Hematopoietic multipotent progenitor cell treated with erythropoietin and hydrocortisone succinate and interleukin-3 and kit ligand, for 8 days (in vitro differentiated cells): ENCODE measurements at places on chromosomes 11 and 22.

- DNase-seq: no peak
These were observed 8.3 kb downstream of the SSH3 start for GRCh38 chr11:67311556-67312082.

DNA sequence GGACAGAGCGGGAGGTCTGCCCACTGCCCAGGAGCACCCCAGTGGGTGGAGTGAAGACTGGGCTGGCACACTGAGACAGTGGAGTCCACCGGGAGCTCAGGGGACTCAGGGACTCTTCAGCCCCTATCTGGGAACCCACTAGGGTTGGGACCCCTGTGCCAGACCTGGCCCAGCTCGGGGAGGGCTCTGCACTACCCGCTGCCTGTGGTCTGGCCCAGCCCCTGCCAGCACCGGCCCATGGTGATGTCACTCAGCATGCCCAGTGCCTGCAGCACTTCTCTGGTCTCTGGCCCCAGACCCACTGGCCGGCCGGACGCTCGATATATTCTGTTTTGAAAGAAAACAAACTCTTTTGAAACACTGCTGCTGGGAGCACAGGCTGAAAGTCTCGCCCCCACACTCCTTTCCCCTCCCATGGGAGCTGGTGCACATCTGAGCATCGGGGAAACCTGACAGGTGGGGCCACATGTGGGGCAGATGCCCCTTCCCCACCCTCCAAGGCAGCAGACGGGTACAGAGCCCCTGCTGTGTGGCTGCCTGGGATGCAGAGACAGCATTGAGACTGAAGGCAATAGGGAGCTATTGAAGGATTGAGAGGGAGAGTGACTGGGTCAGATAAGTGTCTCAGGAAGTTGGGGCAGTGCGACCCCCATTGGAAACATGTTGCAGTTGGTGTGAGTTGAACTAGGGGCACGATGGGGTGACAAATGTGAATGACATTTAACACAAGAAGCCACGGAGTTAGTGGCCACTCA, 62.9 kb downstream of the MYEOV start:
- DNase-seq: no peak

- DNase-seq: no peak
These were observed 14.4 kb downstream of the IL18BP start for GRCh38 chr11:72012897-72013721.

GRCh38 chr11:34240150-34240494, 117.7 kb downstream of the ABTB2 start:
- no peak for DNase-seq

DNA sequence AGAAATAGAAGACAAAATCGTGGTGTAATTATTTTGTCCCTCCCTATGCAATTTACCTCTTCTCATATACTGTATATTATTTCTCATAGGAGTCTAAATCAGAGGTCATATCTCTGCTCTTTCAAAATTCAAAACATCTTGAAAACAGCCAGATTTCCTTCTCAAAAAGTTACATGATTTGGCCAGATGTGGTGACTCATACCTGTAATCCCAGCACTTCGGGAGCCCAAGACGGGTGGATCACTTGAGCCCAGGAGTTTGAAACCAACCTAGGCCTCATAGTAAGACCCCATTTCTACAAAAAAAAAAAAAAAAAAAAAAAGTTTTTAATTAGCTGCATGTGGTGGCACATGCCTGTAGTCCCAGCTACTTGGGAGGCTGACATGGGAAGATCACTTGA, 29.0 kb upstream of the DNAJB7 start:
- DNase-seq: no peak

DNA sequence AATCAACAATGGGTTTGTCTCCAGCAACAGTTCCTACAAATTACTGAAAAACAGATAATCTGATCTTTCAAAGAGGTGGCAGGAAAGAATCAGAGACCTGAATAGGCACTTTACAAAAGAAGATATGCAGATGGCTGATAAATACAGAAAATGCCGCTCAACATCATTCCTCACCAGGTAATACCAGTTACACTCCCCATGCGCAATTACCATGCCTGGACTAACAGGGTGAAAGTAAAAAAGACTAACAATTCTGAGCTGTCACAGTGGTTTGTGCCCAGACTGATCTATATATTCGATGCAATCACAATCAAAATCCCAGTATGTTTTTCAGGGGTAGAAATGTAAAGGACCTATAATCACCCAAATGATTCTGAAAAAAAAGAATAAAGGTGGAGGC, 10.0 kb downstream of the SNX32 start:
- DNase-seq: no peak

GRCh38 chr11:27444801-27445215, 27.8 kb downstream of the LGR4 start:
- DNase-seq: no peak

GRCh38 chr11:100632941-100633452, 54.1 kb upstream of the ARHGAP42 start:
- DNase-seq: no peak
